ENCODE measurements at places on chromosomes 5 and 9.

GRCh38 chr5:112142769-112143270 is 276.3 kb downstream of the EPB41L4A start:
- DNase-seq = peak; percentile 42

DNA sequence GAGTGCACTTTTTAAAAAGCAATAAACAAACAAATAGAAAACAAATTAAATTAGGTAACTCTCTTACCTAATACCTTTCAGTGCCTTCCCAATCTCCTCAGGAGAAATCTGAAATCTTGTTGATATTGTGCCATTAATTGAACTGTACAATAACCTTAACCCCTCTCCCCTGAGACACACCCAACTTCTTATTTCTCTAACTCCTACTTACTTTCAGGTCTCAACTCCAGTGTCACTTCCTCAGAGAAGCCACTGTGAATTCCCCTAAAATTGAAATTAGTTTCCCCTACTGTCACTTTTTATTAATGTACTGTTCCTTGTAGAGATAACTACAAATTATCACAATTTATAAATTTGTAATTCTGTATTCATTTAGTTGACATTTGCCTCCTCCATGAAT is 295.3 kb upstream of the TNC start:
- no peak for DNase-seq

DNA sequence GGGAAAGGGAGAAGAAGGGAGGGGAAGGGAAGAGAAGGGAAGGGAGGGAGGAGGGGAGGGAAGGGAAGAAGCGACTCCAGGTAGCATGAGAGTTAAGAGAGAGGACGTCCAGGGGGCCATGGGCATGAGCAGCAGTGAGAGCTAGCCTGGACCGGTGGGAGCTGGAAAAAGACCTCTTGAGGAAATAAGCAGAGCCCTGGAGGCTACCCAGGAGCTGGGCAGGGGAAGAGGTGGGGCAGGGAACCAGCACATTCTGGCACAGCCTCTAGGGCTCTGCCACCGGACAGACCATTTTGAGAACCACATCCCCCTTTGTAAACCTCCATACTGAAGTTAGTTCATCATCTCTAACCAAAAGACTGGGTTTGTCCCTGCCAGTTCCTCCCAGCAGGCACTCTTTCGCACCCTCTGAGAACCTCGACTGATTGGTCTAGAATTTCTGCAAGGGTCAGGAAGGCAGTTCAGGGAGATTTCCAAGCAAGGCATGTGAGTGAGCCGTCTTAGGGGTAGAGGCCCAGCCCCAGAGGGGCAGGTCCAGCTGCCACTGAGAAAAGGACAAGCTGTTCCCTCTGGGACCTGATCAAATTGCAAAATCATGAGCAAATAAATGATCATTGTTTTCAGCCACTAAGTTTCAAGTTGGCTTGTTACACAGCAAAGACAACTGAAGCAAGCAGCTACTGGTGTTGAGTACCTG is 11.6 kb downstream of the NAIF1 start:
- no peak for DNase-seq

- DNase-seq = no peak
These were observed 677 bp upstream of the ZNF79 start for GRCh38 chr9:127423476-127423933.

DNA sequence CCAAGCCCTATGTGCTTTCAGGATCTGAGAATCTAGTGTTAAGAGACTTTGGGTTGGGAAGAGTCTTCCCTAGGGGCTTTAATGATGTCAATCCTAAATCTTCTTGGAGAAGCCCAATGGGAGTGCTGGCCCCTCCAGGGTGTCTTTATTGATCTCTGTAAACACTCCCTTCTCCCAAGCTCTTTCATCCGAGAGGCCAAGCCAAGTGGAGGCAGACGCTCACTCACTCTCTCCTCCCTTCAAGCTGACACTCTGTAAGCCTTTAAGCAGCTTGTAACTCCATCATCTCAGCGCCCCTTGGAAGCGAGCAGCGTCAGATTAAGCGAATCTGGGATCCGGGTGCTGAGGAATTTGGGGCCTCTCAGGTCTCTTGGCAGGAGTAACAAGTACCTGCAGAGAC is 37.7 kb downstream of the SPARC start:
- DNase-seq = no peak

DNA sequence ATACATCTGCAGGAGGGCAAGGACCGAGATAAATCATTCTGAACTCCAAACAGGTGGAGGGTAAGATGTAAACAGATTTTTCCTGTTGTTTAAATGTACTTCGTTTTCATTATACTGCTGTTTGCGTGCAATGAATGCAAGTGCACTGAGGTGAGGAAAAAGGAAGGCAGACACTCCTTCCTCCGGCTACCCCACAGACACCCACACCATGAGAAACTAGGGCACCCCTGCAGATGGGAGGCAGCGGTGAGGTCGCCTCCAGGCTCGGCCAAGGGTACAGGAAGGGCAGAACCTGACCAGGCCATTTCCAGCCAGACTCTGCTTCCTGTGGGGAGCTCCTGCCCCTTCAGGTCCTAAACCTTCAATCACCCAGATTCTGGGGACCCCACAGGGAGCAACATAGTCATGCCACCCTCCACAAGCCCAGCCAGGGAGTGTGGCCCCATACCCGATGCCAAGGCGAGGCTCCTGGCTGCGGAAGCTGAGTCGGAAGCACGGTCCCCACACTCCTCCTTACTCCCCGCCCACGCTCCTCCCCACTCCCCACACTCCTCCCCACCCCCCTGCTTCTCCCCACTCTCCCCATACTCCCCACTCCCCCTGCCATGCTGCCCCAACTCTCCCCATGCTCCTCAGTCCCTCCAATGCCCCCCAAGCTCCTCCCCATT is 37.1 kb downstream of the VAV2 start:
- DNase-seq = no peak

GRCh38 chr9:85541876-85542275 is 199.9 kb downstream of the AGTPBP1 start:
- DNase-seq = peak; percentile 56

DNA sequence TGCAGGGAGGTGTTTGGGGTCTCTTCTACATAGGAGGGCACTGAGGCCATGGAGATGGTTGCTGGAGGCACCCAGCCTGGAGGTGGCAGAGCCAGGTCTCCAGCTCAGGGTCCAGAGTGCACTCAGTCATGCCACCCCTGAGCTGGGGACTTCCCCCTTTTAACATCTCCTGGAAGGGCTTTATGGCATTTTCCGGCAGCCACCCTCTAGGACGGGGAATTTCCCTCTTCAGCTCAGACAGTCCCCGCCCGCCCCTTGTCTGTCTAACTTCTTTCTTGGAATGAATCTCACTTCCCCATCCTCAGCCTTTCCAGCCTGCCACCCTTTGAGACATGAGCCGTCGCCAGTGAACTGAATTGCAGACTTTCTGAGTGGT is 49.9 kb downstream of the COL15A1 start:
- DNase-seq = no peak

GRCh38 chr5:139363937-139364336 is 19.2 kb downstream of the SLC23A1 start:
- DNase-seq = no peak

DNA sequence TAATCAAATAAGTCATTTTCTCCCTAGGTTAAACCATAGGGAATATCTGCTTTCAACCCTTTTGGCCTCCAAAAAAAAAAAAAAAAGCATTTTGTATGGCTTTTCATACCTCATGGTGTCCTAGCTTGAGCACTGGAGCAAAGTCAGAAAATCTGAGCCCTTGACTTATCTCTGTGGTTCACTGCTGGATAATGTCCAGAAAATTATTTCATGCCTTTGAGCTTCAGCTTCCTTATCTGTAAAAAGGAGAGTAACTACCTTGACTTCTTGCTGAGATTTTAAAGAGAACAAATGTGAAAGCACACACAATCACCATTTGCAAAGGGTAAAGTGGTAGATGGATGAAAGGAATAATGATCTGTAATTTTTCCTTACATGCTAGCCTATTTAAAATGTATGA is 165.9 kb downstream of the ALDH1A1 start:
- no peak for DNase-seq

GRCh38 chr5:108345541-108346171 is 36.2 kb downstream of the FBXL17 start:
- peak; percentile 64 for DNase-seq

- DNase-seq = no peak
These were observed 249.2 kb upstream of the IRX4 start for GRCh38 chr5:2131826-2132496.

DNA sequence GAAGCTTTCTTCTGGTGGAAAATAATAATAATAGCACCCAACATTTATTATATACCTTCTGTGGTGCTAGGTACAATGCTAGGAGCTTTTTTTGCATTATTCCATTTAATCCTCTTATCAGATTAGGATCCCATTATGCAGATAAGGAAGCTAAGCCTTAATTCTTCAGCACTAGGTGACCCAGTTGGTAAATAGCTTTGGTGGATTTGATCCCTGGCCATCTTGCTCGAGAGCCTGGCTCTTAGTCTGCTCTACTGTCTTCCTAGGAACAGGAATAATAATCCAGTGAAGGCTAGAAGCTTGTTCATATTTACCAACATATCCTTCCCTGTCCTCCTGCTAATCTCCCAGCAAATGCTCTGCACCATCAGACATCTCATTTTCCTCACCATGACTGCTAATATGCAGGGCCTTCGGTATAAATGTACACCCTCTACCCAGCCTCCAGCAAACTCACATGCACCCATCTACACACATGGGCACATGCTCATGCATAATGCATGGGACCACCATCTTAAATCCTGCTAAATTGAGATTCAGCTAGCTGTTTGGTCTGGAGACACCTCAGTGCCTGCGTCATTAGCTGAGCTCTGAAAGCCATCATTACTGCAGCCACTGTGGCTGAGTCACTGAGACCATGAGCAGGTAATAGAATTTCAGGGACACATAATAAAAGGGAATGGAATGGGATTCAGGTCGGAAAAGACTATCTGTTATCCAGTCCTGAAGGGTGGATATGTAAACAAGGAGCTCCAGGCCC is 87.5 kb downstream of the TRIM32 start:
- no peak for DNase-seq
